NT2/D1 (cell line): ENCODE measurements at places on chromosomes 12 and 14.
A peak's percentile ranks its signal among the peaks of the same experiment; 100 is the strongest.

- DNase-seq, result no peak
These were observed 6.0 kb downstream of the PSMD9 start for GRCh38 chr12:121894633-121895032.

- DNase-seq, result no peak
These were observed 6.6 kb downstream of the LRRC9 start for GRCh38 chr14:59926534-59926933.

DNA sequence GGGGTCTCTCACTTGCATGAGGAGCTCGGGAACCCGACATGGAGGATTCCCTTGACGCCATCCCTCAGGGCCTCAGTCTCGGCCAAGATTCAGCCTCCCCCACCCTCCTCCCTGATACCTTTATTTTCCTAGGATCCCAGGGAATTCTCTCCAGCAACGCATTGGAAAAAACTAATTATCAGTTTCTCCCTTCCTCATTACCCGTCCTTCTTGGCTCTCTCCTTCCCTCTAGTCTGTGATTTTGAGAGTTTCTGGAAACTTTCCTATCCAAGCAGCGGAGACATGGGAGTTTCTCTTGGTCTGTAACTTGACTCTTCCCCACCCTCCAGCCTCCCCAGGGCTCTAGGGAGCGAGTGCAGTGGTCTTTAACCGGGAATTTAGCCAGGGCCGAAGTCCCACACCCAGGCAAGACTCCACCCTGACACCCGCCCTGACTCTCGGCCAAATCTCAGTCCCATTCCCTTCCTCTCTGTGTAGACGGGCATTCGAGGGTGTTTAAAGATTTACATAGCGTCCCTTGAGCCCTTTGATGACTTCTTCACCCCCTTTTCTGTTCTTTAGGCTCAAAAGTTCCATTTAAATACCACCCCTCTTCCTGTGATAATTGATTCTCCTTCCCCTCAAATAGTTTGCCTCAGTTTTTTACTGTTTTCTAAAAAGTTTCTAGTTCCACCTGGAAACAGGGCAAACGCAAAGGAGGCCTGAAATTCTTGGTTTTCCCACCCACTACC is 6.7 kb downstream of the HOXC5 start:
- no peak for DNase-seq

DNA sequence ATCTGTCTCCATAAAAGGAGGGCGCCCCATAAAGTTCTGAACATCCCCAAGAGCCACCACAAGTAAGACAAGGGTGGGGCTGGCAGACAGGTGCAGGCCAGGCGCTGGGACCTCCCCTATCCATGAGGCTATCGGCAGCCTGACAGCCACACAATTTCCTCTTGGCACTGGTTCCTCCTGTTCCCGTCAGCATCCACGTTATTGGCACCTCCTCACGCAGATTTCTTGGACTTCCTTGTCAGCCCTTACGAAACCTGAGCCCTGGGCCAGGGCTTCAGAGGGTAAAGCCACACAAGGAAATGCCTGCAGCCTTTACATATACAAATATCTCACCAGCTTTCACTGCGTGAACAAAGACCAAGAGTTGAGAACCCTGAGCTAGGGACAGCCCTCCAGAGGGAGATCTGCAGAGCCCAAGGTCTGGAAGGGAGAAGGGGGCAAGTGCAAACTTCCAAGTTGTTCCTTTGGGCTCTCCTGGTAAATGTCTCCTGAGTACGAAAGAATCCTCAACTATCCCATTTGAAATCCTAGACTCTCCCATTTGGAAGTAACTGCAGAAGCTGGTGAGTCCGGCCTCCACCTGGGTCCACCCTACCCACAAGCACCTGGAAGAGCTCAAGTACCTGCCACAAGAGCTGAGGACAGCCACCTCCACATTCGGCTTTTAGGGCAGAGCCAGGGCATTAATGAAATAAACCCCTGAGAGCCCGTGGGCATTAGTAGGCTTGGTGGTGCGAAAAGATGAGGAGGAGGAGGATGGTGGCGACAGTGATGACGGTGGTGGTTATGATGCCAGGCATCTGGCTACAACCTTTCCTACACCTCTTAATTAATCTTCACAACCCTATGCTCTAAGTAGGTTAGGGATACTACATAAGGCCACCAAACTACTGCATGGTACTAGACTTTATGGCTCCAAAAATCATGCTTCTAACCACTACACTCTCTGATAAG is 5.5 kb upstream of the TC2N start:
- no peak for DNase-seq

GRCh38 chr12:53217051-53217930 is 10.2 kb upstream of the ITGB7 start:
- DNase-seq, result peak; percentile 72

DNA sequence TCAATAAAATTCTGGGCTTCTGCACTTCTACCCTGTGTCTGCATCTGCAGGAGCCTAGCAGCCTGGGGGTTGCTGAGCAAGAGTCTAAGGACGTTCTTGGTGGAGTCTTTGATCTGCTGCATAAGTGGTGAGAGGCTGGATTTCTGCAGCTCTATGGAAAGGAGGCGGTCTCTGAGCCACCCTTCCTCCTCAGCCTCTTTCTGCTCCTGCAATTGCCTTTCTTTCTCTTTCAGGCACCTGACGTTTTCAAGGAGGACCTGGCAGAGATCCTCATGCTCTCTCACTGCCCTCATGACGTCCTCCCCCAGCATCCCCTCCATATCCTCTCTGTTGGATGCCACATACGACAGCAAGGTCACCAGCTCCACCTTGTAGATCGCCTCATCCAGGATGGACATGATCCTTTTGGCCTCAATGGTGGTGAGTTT is 13.6 kb upstream of the TPCN1 start:
- DNase-seq, result no peak

DNA sequence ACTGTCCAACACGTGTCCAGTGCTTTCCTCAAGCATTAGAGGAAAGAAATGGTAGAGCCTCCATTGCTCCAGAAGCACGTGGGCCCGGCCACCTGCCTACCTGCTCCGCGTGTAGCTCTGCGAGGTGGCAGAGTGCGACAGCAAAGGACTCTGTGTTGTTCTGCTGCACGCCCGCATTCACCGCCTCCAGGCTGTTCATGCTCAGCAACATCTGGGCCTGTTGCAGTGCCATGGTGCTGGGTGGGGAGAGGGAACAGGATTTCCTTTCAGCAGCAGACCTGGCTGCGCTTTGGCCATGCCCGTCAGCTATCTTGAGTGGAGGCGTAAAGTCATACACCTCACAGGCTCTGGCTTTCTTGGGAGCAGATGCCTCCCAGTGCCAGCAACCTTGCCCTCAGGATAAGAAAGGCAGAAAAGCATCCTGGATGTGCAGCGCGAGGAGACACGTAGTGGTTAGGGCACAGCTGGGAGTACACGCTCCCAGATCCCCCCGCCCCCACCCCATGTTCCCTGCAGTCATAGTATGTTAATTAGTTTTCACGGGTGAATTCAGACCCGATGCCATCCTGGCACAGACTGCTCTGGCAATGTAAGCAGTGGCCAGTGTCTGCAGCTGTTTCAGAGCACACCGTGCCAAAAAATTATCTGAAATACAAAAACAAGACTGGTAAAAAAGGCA is 25.1 kb downstream of the ANAPC5 start:
- no peak for DNase-seq

- DNase-seq, result no peak
These were observed 367.5 kb downstream of the DAD1 start for GRCh38 chr14:22221508-22221907.
